ENCODE measurements at places on chromosomes 12 and 14.

GRCh38 chr14:101711041-101711856, 50.3 kb upstream of the PPP2R5C start:
- no peak for DNase-seq

DNA sequence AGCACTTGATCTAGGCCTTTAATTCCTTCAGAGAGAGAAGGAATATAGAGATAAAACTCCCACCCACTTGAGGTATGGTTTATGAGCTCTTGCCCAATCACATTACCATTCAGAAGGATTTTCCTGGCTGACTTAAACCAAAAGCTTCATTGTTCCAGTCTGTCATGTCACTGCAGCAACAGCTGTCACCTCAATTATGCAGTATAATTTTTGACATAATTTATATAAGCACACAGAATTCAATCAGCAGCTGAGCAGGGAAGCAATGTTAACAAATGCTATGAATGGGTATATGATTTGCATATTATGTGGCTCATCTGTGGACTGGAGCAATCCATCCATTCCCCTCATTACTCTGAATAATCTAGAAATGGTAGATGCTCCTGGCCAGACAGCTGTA, 40.3 kb downstream of the CBX5 start:
- DNase-seq = no peak

- DNase-seq = no peak
Measured at GRCh38 chr12:83538361-83538965, 851.8 kb downstream of the TMTC2 start.

- no peak for DNase-seq
Measured at GRCh38 chr12:15171012-15171655, 50.1 kb downstream of the RERG start.

DNA sequence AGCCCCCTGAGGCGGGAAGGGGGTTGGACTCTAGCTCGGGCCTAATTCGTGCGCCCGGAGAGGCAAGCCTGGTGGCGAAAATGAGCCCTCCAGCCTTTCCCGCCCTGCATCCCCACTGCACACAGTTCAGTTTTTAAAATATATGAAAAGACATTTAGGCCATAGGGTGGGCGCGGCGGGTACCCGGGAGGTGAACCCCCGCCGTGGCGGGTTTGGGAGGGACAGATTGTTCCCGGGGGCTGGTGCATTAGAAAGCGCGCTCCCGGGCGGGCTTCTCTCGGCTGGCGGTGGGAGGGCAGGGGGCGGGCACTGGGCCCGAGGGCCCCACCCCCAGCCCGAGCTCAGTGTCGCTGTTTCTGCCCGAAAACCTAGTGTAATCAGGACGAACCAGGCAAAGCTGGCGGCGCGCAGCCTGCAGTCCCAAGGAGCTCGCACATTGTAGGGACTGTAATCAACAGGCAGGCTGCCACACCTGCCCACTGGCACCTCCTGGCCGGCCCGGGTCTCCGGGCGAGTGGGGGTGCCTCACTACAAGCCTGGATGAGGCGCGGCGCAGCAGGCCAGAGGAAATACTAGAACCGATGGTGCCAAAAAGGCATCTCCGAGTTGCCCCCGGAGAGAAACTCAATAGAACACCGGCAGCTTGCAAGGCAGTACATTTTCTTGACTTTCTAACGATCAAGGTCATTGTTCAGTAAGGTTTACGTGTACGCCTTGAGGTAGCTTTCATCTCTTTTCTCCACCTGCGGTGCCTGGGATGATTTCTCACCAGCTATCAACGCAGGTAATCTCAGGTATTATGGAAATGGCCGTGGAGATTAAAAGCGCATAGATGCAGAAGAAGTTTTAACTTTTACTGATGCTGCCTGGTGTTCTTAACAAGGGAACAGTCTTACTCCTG, 764 bp upstream of the SPTB start:
- DNase-seq = no peak

Data from BJ (cell line).